ENCODE measurements at places on chromosomes 2 and 18.

DNA sequence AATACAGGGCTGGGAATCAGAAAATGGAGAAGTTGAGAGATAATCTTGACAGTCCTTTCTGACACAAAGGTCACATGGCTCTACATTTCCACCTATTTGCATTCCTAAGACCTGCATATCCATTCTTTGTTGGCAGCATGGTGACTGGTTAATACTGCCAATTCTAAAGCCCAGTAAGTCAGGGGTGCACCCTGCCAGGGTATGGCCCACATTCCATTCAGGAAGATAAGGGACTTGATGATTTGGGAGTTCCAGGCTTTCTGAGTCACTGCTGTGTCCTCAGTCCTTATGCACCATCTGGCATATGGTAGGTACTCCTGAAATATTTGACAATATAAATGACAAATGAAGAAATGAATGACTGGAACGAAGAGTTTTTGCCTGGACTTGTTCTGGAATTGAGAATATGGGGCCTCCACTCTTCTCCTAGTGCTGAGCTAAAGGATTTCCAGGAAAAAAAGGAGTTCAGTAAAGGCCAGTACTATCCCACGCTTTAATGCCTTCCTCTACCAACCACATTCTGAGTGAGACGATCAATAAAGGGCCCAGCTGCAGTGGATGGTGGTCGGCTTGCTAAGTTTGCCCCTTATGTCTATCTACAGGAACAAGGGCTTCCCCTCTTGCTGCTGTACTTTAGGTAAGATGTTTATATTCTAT lies 31.7 kb upstream of the EIF2AK3 start:
- no peak for DNase-seq

DNA sequence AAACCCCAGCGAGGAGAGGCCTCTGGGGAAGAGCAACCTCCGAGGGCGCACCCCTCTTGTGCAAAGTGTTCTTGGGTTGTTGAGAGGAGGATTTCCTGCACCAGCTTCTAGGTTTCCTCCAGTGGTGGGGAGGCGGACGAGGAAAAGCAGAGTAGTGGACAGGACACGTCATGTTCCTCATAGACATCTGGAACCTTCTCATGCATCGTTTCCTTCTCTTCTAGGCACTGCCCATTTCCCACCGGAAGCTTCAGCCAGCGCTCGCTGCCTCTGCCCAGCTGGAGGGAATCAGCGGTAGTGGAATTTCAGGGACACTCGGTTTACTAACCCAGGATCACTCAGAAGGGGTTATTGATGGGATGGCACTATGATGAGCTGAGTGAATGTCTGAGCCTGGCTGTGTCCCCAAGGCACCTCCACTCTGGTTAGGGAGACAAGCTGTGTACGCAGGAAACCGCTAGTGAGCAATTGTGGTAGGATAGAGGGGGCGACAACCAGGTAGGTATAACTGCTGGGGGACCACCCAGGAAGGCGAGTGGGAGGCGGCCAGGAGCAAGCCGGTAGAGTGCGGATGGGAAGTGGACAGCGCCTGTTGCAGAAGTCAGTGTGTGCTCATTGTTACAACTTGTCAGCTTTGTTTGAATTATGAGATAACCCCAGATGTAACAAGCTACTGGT lies 960 bp upstream of the APOB start:
- no peak for DNase-seq

DNA sequence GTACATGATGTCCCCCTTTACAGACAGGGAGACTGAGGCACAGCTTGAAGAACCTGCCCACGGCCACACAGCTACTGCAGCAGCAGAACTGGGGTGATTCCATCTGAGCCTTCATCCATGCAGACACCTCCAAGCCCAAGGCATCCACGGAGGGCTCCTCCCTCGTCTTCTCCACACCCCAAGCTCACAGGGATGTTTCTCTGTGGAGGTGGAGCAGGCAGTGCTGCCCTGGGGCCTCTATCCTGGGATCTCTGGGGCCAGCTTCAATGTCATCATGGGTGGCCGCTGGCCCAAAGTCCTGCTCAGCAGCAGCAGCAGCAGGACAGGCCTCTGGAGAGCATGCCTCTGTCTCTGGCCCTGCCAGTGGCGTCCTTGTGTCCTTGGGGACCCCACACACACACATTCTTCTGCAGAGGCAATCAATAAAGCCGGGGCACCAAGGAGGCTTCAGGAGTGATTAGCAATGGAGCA lies 31.2 kb downstream of the ADI1 start:
- DNase-seq: no peak

- no peak for DNase-seq
Measured at GRCh38 chr2:172783165-172783898, 47.7 kb downstream of the RAPGEF4 start.

DNA sequence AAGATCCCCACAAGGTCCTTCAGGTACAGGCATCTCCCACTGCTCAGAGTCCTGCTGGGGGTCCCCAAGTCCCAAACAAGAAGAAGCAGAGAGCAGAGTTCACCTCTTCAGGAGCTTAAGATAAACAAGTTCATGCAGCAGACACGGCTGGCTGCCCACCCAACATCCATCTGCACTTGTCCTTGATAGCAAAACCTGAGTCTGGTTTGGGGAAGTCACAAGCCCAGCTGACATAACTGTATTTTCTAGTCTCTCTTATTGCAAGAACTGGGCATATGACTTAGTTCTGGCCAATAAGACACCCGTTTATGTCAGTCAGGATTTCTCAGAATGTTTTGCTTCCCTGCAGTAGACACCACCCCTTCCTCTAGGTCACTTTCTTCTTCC lies 31.8 kb downstream of the AFF3 start:
- DNase-seq: no peak

GRCh38 chr2:216082805-216083204 lies 1.1 kb downstream of the TMEM169 start:
- no peak for DNase-seq

DNA sequence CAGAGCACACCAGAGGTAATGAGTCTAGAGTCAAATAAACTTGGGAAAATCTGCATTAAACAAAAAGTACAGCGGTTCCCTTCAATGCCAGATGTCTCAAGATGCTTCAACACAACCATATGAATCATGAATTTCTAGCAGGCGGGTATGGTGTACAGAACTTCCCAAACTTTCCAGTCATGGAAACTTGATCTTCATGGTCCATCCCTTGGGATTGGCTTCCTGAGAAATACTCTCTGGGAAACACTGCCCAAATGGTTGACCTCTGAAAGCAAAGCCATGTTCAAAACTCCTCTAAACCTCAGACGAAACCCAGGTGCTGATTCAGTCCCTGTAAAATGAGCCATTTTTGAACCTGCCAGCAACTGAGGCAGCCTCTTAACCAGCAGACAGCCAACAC lies 16.4 kb upstream of the TMEM247 start:
- no peak for DNase-seq

- DNase-seq: no peak
Measured at GRCh38 chr2:239232195-239232578, 168.6 kb downstream of the HDAC4 start.

GRCh38 chr2:33589444-33589843 lies 9.7 kb downstream of the FAM98A start:
- DNase-seq: no peak

DNA sequence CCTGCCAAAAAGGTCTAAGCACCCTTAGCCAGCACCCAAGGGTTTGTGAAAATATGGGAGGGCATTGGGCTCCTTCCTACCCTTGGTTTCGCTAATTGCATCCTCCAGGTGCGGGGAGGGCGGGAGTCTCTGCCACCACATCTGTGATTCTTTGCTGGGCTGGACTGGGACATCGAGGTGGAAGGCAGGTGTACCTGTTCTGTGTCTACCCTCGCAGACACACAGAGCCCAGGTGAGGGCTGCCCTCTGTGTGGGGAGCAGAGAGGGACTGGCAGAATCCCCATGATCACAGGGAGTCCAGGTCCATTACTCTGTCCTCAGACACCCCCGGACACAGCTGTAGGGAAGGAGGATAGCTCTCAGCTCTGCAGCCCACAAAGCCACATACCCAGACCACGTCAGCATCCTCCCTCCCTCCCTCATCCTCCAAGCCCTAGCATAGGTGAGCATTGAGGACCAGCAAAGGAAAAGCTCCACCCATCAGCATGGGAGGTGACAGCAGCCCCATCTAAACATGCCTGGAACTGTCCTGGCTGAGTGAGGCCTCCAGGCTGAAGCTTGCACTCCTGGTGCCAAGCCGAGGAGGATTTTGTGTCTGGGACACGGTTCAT lies 49.8 kb downstream of the PLB1 start:
- no peak for DNase-seq

DNA sequence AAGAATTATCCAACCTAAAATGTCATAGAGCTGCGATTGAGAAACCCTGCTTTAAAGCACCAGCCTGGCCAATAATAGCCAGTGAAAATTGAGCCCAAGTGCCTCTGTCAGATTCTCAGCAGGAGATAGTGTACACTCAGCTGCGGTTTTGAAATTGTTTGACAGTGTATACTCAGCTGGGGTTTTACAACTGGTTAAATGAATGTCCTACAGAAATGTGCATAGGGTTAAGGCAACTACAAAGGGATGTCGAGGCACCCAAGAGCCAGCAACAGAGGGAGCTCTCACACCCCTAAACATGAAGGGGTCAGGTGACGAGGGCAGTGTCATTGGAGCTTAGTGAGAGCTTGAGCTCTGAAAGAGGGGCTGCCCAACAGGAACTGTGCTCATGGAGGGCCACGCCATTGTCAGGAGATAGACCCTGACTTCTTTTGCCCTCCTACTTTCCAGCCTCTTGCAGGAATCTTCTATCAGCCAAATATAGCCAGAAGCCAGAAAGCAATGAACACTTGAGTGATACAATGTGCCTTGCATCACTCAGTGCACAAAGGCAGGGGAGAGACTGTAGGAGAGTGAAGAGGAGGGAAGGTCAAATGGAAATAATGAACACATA lies 15.1 kb downstream of the ACTG2 start:
- DNase-seq: no peak

DNA sequence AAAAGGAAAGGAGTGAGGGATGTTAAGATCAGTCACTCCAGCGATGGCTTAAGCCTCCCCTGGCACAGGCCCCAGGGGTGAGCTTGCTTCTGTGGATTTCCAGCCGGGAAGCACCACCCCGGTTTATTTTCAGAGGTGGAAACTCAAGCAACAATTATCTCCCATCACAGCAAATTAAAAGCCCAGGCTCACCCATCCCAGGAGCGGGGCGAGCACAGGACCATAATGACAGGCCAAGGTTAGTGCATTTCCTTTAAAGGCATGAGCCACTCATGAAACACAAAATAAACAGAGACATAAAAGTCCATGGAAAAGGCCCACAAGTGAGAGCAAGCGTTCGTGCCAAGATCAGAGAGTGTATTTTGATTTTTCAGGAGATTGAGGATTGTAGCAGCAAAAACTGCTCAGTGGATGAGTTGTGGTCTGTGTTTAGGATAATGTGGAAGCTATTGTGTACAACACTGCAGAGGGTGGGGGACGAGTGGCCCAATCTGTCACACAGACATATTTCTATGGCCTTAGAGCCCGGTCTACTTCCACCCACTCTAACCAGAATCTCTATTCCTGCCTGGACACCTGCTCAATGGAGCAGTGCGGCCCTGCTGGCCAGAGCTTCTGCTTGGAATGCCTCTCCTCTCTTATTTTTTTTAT lies 111.4 kb upstream of the CDC42EP3 start:
- no peak for DNase-seq

DNA sequence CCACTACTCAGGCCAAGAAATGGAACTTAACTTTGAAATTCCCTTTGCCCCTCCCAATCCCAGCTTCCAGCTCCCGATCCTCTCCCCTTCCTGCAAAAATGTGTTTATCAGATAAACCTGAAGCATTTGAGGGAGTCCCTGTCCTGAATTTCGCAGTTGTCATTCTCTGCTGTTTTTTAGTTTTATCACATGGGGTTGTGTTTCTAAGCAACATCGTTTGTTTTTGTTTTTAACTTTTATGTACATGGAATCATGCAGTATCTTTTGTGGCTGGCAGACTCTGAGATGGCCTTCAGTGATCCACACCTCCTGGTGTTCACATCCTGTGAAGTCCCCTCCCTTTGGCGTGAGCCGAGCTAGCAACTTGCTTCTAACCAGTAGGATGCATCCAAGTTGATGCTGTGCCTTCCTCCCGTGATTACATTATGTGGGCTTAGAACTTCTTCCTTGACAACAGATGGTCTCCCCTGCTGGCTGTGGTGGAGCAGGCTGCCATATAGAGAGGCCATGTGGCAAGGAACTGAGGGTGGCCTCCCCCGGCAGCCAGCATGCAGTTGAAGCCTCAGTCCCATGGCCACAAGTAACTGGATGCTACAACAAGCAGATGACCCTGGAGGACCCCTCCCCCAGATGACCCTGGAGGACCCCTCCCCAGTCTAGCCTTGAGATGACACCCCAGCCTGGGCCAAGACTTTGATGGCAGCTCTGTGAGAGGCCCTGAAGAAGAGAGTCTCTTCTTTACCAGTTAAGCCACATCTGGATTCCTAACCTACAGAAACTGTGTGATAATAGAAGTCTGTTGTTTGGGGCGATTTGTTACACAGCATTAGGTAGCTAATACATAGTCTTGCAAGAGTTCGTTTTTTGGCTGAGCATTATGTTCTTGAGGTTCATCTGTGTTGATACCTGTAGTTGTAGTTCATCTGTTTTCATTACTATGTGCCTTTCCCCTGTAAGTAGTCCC lies 27.7 kb downstream of the SH3BP4 start:
- DNase-seq: no peak

- DNase-seq: no peak
Measured at GRCh38 chr2:165056564-165056963, 101.2 kb upstream of the SLC38A11 start.

GRCh38 chr2:146366276-146366675 lies 1478.6 kb upstream of the ACVR2A start:
- no peak for DNase-seq

DNA sequence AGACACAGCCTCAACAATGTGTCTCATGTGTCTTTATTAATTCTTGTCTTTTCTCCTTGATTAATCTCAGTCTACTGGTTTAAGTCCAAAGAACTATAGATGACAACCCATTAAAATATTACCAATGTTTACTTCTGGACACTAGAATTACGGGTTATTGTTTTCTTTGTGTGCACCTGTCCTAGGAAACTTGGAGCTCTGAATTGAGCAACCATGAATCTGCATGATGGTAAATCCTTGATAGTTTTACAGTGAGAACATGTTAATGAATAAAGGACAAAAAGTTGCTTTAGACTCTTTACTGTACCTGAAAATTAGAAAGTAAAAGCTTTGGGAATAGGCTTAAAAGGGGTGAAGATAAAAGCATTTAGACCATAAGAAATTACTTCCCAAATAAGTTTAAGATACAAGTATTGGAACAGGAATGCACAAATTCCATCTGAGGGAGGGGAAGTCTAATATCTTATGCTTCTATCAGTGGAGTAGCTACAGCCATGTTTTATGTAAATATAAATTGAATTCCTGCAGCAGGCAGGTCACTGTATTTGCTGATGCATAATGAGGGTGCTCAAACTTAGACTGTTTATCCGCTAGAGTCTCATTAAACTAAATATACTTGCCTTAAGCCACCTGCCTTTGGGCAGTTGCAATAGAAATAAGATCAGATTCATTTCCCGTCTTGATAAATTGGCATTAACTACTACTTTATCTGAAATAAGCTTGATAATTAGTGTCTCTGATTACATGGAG lies 603.7 kb upstream of the GCFC2 start:
- DNase-seq: no peak

- DNase-seq: no peak
Measured at GRCh38 chr2:37427241-37427640, 82.8 kb downstream of the QPCT start.
